ENCODE measurements at places on chromosomes 5 and 9.

DNA sequence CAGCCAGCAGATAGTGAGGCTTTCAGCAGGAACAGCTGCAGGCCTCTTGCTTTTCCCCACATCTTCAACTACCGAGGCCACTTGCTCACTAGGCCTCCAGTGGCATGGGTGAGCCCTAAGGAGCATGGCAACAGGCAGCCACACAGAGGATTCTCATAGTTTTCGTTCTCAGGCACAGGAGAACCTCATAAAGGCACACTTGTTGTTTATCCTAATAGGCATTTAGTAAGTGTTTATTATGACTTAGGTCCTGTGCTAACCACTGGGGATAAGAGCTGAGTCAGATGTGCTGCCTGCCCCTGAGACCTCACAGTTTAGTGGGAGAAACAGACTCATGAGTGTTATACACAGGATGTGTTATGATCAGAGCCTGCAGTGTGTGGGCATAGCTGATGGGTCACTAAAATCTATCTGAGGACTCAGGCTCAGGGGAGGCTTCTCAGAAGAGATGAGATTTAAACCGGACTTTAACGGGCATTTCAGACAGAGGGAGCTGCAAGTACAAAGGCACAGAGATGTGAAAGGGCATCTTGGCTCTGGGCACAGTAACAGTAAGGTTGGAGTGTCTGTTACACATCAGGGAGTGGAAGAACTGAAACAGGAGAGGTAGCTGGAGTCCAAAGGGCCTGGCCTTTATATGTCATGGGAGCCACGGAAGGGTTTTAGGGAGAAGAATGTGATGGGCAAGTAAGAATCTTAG is 21.0 kb upstream of the HEMGN start:
- DNase-seq, result no peak

- DNase-seq, result no peak
These were observed 26.4 kb upstream of the NOTCH1 start for GRCh38 chr9:136572003-136572827.

GRCh38 chr9:76618762-76619161 is 145.5 kb upstream of the PCA3 start:
- DNase-seq, result no peak

GRCh38 chr5:126070481-126070880 is 352.7 kb upstream of the GRAMD2B start:
- DNase-seq, result no peak

DNA sequence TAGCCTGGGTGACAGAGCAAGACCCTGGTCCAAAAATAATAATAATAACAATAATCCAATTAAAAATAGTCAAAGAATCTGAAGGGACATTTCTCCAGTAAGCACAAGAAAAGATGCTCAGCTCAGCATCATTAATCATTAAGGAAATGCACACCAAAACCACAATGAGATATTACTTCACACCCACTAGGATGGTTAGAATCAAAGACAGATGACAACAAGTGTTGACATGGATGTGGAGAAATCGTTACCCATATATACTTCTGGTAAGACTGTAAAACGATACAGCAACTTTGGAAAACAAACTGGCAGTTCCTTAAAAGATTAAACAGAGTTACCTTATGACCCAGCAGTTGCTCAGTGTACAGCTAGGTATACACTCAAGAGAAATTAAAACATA is 5.3 kb upstream of the FANCG start:
- DNase-seq, result no peak

DNA sequence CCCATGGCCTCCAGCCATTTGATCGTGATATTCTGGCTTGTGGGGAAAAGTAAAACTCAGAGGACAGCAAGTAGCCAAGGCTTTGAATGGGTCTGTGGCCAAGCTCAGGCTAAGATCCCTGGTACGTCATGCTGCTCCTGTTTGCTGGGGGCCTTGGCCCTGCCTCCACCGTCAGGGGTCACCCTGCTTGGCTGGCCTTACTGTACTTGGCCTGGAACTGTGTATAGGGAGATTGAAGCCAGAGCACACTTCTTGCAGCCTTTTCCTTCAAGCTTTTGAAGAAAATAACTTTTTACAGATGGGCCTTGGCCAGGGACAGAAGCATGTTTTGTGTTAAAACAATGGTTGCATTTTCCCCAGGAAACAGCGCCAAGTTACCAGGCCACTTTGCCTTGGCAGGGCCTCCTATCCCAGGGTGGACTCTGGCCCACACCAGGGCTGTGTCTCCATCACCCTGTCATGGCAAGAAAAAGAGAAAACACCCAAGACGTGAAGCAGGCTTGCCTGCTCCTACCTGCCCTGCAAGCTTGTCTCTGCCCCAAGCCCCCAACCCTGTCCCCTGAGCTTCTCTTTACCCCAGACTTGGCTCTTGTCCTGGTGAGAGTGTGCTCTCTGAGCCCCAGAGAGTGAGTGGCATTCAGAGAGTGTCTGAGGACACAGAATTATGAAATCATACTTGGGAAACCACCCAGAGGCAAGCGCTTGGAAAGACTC is 286.9 kb downstream of the GADD45G start:
- no peak for DNase-seq

DNA sequence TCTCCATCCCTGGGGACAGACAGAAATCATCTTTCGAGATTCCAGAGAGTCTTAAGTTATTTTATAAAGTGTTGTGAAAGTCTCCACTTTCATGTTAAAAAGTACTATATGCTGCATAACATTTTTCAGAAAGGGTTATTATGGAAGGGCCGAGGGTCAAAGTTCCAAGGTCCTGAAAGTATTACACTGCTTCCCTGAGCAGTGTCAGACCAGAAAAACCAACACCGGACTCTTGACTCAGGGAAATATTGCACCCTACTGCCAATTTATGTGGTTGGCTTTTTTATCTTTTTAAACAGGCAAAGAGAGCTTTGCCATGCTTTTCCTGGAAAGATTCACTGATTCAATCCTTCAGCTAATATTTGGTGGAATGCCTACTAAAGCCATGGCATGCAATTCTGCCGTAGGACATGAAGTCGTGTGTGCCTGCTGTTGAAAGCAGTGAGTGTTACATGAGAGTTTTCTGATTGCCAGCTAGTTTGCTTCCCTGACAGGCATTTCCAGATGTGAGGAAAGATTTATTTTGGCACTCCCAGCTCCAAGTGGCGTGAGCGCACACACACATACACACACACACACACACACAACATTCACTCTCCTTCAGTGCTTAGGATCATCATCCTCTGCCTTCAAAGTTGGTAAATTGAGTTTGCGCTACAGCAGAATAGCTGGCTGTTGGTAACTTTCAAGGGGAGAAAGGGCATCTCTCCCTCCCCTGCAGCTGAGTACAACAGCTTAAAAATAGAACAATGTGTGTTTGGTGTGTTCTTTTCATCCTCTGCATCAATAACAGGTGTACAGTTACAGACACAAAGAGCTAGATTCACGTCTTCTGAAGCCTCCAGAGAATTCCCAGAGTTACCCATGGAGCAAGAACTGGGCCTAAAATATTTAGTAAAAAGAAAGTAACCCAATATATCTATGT is 45.6 kb downstream of the SLC1A3 start:
- DNase-seq, result no peak

DNA sequence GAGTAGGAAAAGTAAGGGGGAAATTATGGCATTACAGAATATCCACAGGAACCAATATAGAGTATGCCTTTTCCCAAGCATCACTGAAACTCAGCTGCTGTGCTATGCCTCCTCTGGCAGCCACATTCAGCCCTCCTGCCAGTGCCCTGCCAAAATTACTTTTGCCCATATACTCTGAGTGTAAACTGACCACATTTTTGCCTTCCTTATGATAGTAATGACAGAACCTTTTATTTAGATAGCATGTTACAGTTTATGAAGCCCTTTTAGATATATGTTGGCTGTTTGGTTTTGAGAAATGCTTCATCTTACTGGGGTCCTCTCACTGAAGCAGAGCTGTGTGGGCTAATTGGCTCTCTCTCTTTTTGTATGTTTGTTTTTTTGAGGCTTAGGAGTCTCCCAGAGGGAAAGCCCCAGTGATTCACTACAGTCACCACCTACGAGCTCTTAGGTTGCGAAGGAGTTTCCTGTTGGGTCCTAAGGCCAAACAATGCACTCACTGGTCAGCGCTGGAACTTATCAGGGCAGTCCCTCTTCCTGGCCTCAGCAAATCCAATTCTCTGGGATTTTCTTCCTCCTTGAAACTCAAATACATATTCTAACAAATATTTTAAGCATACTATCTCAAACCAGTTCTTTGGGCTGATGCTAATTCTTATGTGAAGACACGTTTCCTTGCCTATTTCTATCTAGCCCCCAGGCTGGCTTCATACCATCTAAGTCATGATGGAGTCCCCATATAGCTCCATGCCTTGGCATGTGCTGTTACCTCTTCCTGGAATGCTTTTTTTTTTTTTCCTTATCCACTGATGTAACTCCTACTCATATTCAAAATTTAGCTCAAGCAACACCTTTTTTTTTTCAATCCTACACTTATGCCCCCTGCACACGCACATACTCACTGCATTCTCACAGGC is 3.7 kb downstream of the PHF24 start:
- DNase-seq, result no peak

DNA sequence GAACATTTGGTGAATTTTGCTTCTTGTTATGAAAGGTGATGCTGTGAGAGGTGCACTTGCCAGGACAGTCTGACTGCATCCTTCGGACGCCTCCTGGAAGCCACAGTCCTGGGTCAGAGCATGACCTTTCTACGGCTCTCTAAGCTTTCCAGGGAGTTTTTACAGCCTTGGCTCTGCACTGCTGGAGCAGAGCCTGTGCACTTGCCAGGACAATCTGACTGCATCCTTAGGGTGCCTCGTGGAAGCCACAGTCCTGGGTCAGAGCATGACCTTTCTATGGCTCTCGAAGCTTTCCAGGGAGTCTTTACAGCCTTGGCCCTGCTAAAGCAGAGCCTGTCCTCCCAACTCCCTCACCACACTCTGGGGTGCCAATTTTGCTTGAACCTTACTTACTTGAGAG is 49.6 kb downstream of the CCDC180 start:
- no peak for DNase-seq
